ENCODE measurements at places on chromosomes 11 and 22.

DNA sequence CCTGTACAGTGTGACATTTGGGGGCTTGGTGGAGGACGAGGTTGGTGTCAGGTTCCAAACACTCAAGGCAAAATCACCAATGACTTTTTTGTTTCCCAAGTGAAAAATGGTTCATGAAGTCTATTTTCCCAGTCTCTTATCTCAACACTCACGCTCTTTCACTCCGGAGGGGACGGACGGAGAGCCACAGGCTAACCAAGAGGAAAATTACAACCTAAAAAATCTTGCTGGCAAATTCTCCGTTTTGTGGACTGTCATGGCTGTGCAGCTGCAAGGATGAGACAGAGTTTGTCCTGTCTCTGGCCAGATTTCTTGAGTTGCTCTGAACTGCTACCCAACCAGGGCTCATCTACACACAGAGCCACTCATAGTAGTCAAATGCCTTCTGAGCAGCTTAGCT, 101.2 kb downstream of the ABTB2 start:
- DNase-seq, result no peak

GRCh38 chr11:46306296-46306853, 28.9 kb downstream of the CREB3L1 start:
- no peak for DNase-seq

- DNase-seq, result no peak
Observed at GRCh38 chr11:18000760-18001159, 12.1 kb downstream of the SERGEF start.

GRCh38 chr11:129426776-129427175, 51.1 kb downstream of the BARX2 start:
- DNase-seq, result no peak

DNA sequence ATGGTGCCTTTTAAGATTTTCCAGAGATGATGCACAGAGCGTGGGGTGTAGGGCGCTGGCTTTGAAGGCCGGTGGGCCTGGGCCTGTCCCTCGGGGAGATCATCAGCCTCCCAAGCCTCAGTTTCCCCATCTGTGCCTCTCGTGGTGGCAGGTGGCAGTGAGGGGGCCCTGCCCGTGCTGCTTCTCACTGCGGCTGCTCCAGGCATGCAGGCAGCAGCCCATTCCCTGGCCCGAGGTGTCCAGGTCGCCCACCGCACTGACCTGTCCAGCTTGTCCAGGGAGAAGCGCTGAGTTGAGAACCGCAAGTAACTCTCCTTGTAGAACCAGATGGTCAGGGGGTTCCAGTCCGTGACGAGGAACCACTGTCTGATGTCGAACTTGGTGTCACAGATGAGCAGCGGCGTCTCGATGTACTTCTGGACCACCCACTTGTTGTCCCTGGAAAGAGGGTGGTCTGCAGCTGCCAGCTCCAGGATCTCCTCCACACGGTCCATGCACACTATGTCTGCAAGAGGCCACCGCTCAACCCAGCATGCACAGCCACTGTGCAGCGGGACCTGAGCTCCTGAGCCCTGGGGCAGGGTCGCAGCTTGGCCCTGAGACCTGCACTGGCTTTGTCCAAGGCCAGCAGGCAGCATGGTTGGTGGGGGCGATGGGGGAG, 20.5 kb upstream of the IL17REL start:
- DNase-seq, result no peak

DNA sequence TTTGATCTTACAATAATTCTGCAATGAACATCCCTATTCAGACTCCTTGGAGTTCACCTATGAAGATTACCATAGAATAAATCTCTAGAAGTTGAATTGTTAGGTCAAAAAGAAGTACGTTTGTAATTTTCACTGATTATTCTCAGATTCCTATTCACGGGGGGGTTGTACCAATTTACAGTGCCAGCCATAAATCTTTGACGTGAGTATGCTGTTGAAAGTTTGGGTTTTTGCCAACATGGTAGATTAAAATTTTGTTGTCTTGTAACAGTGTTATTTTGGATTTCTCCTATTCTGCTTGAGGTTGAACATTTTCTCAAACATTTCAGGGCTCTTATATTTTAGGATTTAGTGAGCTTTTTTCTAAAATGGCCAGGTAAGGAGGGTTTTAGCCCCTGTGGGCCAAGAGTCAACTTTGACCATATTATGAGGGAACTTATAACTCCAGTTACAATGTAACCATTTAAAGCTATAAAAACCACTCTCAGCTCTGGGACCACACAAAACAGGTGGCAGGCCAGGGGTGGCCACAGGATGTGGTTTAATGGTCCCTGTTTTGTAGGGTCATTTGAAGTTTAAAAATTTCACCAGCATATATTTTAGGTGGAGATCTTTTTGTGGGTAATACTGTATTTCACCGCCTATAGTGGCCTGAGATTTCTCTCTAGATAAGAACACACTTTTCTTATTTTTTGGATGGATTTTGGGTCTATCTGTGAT, 25.8 kb downstream of the GGTLC2 start:
- no peak for DNase-seq

Data from stimulated activated CD8-positive, alpha-beta memory T cell treated with anti-CD3 and anti-CD28 coated beads, Interleukin-7, amount 100 ng/mL, for 1 hour (primary cell).